DMS53 (cell line): ENCODE measurements at places on chromosomes 5 and 9.

DNA sequence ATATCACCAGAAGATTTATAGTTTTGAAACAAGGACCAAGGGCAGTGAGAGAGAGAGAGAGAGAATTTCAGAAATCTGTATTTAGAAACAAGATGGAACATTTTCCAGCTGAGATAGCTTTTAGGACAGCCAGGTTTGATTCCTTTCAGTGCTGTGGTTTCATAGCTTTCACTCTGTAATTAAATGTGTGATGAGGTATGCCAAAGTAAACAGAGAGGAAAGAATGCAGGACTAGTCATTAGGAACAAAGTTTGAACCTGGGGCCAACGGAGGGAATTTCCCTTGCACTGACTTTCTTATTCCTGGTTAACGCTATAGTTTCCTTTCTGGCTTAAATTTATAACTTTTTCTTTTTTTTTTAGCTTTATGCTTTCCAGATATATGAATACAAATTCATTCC is 10.0 kb upstream of the CCL28 start:
- no peak for DNase-seq

DNA sequence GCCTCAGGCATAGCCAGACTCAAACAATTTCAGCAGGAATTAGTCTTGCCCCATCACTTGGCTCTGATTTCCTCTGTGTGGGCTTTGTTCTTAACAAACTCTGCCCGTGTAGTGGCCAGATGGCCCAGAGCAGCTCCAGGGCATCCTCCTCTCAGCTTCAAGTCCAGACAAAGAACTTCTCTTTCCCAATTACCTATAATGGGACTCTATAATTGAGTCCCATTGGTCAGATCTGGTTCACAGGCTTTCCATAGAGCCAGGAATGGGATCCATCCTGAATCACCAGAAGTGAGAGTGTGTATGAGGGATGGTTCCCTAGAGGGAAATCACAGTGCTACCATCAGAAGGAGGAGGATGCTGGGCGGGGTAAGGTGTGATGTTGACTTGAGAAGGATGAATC is 515.8 kb downstream of the KIF4B start:
- DNase-seq, result no peak

- peak; percentile 36 for DNase-seq
Observed at GRCh38 chr9:120161776-120162175, 418.2 kb downstream of the CDK5RAP2 start.

GRCh38 chr5:138605254-138605972 is 30.2 kb upstream of the HSPA9 start:
- no peak for DNase-seq
